Stimulated activated CD8-positive, alpha-beta memory T cell treated with anti-CD3 and anti-CD28 coated beads, Interleukin-4, amount 100 ng/mL, for 1 hour (primary cell): ENCODE measurements at places on chromosomes 13 and 19.

GRCh38 chr13:30314069-30314468 is 6.7 kb upstream of the KATNAL1 start:
- DNase-seq, result no peak

GRCh38 chr19:33273065-33273736 is 29.1 kb downstream of the CEBPA start:
- DNase-seq, result no peak

- DNase-seq, result no peak
Measured at GRCh38 chr13:47033216-47033615, 136.4 kb upstream of the HTR2A start.

GRCh38 chr19:45368737-45369340 is 1.5 kb downstream of the ERCC2 start:
- DNase-seq, result no peak

DNA sequence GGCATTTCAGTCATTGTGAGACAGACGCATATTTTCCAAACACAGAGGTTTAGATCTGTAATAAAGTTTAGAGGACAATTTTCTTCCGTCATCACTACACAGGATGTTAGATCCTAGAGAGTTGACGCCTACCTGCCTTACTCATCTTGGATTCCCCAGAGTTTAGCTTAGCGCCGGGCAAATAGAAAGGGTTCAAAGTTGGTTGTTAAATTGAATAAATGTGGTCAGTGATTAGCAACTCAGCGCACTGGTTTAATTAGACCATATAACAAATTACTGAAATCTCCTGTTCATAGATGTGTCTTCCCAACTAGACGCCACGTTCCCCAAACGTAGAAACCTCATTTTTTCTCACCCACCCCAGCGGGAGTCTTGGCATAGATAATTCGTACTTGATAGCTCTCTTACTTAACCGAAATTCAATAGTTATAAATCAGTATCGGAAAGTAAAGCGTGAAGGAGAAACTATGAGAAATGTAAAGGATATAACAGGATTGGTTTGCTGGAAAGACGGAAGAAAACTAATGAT is 726 bp upstream of the UFM1 start:
- no peak for DNase-seq

GRCh38 chr13:112510002-112510780 is 77.8 kb downstream of the TUBGCP3 start:
- DNase-seq, result no peak

DNA sequence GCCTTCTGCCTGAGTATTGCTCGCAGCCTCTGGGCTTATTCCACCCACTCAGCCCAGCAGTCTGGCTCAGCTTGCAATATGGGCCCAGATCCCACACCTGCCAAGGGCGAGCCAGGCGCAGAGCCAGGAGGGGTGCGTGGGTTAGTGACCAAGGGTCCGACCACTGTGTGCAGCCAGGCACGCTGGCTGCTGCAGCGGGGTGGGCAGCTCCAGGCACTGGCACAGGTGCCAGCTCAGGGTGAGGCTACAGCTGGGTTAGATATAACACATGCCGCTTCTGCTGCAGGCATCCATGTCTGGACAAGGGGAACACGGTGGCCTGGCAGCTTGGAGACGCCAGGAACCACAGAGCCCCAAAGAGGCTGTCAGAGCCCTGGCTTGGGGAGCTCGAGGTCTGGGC is 12.6 kb upstream of the URAD start:
- no peak for DNase-seq
